ENCODE measurements at places on chromosomes 5 and 9.
A peak's percentile ranks its signal among the peaks of the same experiment; 100 is the strongest.

- DNase-seq: no peak
These were observed 1480.7 kb upstream of the WWC1 start for GRCh38 chr5:166810721-166811120.

GRCh38 chr9:77180056-77180455 lies 2.7 kb downstream of the VPS13A start:
- no peak for DNase-seq

- DNase-seq: peak; percentile 84
These were observed 1.7 kb upstream of the NTMT1 start for GRCh38 chr9:129624168-129624759.

DNA sequence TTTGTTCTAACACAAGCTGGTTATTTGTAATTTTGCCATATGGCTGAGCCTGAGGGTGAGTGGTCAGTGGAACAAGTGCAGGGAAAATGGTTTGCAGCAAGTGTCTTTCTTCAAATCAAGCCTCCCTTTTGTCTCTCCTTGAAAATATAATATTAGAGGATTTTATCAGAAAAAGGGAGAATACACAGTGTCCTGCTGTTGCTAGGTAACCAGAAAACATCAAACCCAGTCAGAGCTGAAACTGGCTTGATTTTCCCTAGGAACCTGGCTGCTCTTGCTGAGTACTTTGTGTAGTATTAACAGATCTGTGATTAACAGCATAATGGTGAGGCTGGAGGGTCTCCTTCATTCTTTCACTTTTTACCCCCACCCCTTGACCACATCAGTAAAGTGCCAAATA lies 314.0 kb downstream of the ARHGEF28 start:
- DNase-seq: no peak

GRCh38 chr9:124013309-124014210 lies 2.0 kb downstream of the LHX2 start:
- DNase-seq: no peak

GRCh38 chr5:41967401-41967800 lies 42.3 kb downstream of the FBXO4 start:
- DNase-seq: no peak

- DNase-seq: no peak
These were observed 1752.9 kb downstream of the MAT2B start for GRCh38 chr5:165258197-165258771.

- no peak for DNase-seq
These were observed 41.4 kb downstream of the PUM3 start for GRCh38 chr9:2802494-2802921.

DNA sequence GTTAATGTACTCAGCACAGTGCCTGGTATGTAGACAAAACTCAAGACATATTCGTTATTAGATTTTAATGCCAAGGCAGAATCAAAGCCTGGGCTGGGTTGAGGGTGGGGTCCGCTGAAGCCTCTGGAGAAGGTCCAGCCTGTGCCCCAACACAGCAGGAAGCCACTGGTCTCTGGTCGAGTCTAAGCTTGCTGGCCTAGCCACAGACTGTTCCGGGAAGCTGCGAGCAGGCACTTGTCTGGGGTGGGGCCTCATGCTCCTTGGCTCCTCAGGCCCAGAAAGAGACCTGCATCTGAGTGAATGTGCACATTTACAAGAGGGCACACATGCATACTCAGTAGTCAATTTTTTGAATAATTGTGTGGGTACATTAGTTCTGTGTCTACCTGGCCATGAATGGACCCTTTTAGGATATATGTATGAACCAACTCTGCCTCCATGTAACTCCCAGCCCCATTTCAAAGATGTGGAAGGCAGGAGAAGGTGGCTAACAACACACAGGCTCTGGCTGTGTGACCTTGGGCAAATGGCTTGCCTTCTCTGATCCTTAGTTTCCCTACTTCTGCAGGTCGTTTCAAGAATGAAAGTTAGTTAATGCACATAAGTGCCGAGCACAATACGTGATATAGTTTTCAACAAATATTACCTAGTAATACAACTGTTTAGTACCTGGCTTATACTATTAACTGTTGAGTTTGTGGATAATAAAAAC lies 18.3 kb downstream of the FAT2 start:
- no peak for DNase-seq

- DNase-seq: no peak
These were observed 71.5 kb downstream of the SEMA5A start for GRCh38 chr5:9474219-9475002.

GRCh38 chr9:91206806-91207205 lies 154.9 kb downstream of the AUH start:
- no peak for DNase-seq

GRCh38 chr9:82608487-82608886 lies 454.5 kb downstream of the RASEF start:
- no peak for DNase-seq

- no peak for DNase-seq
These were observed 278.2 kb downstream of the PSAT1 start for GRCh38 chr9:78575081-78575480.

DNA sequence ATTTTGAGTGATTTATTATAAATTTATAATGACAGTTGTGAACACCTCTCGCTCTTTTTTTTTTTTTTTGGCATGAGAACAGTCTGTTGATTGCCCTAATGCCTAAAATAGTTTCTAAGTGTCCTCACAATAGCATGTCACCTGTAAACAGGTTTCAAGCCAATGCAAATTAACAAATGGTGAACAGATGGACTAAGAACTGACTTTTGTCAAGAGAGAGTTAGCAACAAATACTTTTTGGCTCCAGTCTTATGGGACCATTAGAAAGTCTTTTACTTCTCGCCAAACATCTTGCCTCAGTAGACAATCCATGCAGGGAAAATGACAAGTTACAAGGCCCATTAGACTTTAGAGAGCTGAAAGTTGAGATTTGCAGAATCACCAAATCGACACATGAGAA lies 67.8 kb downstream of the MED27 start:
- DNase-seq: no peak

- no peak for DNase-seq
These were observed 54.7 kb downstream of the TMC1 start for GRCh38 chr9:72576087-72576486.

DNA sequence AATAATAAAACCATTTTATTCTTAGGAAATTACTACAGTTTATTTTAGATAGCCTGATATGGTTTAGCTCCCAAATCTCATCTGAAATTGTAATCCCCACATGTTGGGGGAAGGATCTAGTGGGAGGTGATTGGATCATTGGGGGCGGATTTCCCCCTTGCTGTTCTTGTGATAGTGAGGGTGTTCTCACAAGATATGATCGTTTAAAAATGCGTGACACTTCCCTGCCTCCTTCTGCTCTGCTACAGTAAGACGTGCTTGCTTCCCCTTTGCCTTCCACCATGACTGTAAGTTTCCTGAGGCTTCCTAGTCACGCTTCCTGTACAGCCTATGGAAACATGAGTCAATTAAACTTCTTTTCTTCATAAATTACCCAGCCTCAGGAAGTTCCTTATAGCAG lies 122.4 kb upstream of the FGF10 start:
- no peak for DNase-seq

DNA sequence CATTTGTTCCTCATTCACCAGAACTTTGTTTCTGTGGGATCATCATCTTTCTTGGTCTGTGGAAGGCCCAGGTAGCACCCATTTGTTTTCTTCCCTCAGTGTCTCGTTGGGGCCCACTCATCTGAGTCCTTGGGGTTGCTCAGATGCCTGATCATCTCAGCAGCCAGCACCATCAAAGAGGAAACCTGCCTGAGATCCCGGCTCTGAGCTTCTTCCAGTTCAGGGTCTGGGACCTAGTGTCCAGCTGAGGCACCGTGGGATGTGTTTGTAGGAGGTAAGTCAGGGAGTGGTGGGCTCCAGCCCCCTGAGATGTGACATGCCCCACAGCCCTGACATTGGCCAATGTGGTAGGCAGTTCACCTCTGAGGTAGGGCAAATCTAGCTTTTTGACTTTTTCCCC lies 9.4 kb upstream of the CD180 start:
- DNase-seq: no peak

- peak; percentile 3 for DNase-seq
These were observed 237.5 kb downstream of the CHSY3 start for GRCh38 chr5:130141659-130142320.

- no peak for DNase-seq
These were observed 64.3 kb upstream of the GGTA1 start for GRCh38 chr9:121563881-121564460.

DNA sequence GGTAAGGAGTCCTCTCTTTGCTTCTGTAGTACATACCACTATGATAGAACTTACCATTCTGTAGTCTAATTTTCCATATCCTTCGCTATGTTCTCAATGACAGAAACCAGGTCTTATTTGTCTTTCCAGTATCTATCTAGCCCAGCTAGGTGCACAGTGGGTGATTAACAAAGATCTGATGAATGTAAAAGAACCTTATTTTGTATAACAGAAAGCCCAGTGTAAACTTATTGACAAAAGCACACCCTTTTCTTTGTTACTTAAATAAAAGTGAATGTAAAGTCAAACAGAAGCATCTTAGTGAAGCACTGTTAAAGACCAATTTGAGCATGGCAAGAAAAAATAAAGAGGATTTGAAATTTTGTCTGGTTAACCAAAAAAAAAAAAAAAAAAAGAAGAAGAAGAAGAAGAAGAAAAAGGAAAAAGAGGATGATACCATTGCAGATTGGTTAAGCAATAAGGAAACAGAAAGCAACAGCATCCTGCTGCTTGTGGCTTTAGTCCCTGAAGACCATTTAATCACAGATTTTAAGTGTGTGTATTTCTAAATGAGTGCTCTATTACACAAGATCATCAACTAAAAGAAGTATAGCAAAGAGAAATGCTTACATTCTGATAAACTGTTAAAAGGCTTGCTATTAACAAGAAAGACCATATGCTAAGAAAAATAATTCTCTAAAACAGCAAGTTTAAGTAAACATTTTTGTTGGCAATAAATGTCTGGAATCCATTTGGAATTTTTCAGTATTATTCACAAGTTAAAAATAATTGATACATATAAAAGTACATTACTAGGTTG lies 21.2 kb downstream of the MEGF9 start:
- DNase-seq: no peak

DNA sequence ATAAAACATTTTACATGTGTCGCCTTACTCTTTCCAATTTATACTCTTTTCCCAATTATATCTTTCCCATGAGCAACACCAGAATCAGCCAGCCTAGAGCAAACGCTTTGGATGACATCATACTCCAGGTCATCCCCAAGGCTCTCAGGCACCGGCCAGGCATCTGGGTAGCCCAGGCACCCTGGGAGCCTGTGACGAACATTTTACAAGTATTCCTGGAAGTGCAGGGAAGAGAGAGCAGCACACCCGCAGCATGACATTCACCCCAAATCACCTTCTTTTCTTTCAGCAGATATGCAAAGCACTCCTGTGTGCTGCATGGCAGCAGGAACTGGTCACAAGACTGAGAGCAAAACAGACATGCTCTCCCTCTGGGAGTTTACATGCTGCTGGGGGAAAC lies 75.7 kb upstream of the SMIM23 start:
- no peak for DNase-seq

GRCh38 chr9:2583308-2584013 lies 38.1 kb upstream of the VLDLR start:
- peak; percentile 4 for DNase-seq

GRCh38 chr5:146818822-146819221 lies 59.7 kb downstream of the PPP2R2B start:
- DNase-seq: no peak

- no peak for DNase-seq
These were observed 17.0 kb downstream of the FRMPD1 start for GRCh38 chr9:37667706-37668105.

- DNase-seq: no peak
These were observed 828.1 kb upstream of the GRAMD2B start for GRCh38 chr5:125595095-125595494.

- DNase-seq: no peak
These were observed 27.2 kb downstream of the CMYA5 start for GRCh38 chr5:79716839-79717238.

DNA sequence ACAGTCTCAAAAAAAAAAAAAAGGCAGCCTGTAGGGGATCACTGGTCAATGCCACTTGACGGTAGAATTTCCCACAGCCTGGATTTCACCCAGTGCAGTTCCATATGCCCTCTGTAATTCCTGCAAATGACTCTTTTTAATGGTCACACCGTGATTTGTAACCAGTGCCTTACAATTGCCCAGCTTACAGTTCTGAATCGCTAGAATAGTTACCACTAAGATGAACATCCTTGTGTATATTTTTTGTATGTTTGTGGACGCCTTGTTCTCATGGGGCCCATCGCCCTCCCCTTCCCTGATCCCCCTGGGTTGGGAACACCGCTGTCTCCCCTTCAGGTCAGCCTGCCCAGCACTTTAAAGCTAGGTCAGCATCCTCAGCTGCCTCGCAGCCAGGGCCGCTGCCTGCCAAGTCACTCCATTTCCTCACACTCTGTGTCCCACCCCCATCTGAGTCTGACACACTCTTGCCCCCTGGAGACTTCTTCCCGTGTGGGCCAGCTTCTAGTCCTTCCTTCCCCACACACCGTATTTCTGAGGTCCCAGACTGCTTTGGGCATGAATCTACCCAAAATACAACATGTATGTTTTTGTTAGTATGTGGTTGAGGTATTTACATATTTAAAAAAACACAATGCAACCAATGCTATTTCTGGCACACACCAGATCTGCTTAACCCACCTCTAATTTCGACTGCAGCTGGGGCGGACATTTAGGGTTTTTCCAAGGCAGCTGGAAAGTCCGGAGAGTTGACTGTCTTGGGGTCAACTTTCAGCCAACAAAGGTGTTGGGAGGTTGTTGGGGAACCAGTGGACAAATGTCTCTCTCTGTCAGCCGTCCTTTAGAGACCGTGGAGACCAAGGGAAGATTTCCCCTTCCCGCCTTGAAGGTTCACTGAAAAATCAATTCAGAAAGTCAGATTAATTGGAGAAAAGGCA lies 120.5 kb upstream of the NEK6 start:
- no peak for DNase-seq

- DNase-seq: no peak
These were observed 1107.0 kb upstream of the SEMA6A start for GRCh38 chr5:117681431-117682254.

DNA sequence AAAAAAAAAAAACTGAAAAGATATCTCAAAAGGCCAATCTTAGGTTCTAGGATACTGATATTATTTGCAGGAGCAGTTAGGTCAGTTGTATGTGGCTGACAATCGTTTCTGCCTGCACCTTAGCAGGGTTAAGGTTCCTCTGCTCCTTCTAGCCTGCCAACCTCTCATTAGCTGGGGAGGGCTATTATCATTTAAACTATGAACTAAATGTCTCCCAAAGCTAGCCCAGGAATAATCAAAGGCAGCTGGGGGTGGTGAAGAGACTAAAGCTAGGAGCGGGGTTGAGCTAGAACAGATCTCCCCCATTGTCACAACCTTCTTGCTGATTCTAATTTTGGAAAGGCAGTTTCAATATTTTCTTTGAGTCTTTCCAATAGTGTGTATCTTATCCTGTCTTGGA lies 99.9 kb downstream of the ICE1 start:
- DNase-seq: no peak

- no peak for DNase-seq
These were observed 1185.5 kb upstream of the WWC1 start for GRCh38 chr5:167105941-167106340.

GRCh38 chr5:7642029-7642428 lies 208.9 kb downstream of the CFAP90 start:
- DNase-seq: no peak

- no peak for DNase-seq
These were observed 199.3 kb downstream of the MAN2A1 start for GRCh38 chr5:109888989-109889388.

All from activated CD4-positive, alpha-beta T cell treated with anti-CD3 and anti-CD28 coated beads, Interleukin-2, amount 50 U/mL, for 48 hours (primary cell).